ENCODE measurements at places on chromosomes 7 and 10.

DNA sequence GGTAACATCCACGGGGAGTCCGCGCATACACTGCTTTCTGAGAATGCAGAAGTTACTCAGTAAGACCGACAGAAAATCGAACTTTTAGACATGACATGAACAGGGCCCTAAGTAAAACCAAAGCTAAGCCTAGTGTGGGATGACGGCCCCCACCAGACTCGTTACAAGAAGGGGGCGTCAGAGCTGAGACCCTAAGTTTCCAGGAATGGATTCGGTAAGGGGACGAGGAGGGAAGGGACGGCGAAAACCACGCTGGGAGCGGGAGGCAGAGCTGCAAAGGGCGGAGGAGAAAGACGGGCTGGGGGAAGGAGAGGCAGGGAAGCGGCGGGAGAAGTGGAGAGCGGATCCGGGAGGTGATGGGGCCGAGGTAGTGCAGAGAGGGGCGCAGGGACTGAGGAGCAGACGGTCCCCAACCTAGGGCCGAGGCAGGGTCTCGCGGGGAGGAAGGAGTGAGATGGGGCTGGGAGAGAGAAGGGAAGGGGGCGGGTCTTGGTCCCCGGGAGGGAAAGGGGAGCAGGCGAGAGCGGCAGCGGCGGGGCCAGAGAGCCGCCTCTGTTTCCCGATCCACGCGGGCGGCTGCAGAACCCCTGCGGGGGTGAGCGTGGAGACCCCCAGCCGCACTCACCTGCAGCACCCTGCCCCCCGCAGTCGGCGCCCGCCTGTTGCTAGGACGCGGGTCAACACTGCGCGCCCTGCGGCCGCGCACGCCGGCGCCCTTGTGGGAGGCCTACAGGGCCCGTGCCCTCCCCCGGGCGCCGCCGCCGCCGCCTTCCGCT, 513 bp downstream of the ODAD2 start:
- DNase-seq = no peak

DNA sequence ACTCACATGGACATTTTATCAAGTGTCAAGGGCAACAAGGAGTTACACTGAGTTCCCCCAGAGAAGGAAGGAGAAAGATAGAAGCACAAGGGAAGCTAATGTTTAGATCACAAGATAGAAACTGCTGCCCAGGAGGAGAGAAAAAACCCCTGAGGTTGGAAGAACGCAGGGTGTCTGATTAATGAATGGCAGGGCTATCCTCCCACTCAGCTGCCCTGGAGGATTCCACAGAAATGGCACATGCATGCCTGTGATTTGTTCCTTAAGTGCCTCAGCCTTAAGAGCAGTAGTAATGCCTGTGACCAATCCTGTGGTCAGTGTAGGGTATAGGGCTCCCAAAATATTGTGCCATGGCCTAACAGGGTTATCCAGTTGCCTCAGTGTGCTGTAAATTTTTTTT, 20.2 kb downstream of the DNAJB9 start:
- no peak for DNase-seq

- no peak for DNase-seq
Observed at GRCh38 chr10:34607894-34608293, 207.2 kb downstream of the PARD3 start.

- DNase-seq = no peak
Observed at GRCh38 chr7:44282601-44283171, 42.7 kb downstream of the CAMK2B start.

- DNase-seq = no peak
Observed at GRCh38 chr7:118109607-118110006, 74.4 kb upstream of the LSM8 start.

DNA sequence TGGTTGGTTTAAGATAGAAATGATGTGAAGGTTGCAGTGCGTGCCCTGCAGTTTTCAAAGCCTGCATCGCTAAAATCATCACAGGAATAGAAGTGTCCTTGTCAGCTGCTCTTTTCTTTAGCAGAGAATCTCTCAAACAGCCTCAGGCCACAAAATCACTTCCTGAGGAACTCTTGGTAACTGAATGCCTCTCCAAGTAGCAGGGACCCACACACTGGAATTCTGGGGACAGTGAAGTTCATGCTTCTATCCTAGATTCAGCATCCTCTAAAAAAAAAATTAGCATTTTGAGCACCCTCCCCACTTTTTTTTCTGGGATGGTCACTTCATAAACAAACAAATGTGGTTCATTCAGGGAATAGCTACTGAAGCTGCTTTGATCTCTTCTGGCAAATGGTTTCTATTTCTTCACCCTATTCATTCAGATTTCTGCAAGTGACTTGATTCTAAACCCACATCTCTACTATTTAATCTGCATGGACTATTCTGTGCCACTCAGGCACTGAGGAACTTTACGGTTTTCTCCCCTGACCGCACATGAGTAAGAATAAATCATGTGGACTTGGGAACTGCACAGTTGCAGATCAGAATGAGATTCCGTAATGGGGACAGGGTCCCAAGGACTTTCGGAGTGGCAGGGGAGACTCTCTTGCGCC, 306.9 kb downstream of the FRMD4A start:
- DNase-seq = no peak

DNA sequence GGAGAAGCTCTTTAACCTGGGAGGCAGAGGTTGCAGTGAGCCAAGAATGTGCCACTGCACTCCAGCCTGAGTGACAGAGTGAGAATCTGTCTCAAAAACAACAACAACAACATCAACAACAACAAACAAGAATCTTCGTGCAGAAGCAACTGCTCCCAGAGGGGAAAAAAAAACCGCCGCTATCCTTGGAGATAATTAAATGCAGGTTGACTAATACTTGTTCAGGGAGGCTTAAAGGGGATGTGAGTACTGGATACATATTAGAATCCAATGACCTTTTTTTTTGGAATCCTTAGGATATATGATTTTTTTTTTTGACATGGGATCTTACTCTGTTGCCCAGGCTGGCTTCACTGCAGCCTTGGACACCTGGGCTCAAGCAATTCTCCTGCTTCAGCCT, 89.6 kb upstream of the FAM171A1 start:
- DNase-seq = no peak

DNA sequence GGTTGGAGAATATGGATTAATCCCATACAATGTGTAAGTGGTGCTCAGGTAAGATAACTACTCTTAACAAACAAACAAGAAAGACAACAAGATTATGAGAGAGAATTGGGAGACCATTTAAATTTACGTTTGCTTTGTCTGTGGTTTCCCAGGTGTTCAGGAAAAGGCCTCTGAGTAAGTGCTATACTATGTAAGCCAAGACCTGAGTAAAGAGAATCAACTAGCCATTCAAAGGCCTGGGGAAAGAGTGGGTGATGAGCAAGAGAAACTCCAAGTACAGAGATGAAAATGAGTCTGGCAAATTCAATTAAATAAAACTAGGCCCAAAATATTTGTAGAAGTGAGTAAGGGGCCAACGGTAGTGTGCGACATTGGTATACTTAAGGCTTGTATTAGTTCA, 9.9 kb downstream of the CSTF2T start:
- no peak for DNase-seq

DNA sequence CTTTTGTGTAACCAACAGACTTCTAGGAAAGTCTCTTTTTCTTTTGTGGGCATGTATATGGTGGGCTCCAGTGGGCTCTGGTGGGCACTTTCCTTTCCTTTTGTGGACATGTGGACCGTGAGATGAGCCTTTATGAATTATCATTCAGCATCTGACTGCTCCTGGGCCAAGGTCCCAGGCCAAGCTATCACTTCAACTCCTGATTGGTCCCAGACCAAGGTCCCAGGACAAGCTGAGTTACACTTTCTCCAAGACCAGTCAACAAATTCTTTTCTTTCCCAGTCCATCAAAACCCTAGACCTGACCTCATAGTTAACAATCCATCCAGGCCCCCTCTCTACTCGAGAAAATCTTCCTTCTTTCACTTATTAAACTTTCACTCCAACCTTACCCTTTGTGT, 1.0 kb downstream of the AKR1C8 start:
- DNase-seq = no peak

- DNase-seq = no peak
Observed at GRCh38 chr7:39898867-39899266, 51.2 kb upstream of the CDK13 start.

DNA sequence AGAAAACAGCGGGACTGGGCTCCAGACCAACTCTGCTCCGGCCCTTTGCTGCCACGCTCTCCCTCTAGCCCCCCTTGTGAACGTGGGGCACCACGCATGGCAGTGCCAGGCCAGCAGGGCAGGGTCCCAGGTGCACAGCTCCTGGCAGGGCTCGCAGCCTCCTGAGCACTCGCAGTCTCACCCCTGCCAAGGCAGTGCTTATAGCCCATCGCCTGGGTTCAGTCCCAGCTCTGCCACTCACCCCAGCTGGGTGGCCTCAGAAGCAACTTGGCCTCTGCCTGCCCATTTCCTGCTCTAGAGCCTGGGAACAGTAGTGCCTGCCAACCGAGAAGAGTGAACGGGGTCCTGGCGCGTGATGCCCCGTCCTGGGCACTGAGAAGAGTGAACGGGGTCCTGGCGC, 36.3 kb downstream of the CFAP46 start:
- DNase-seq = no peak

DNA sequence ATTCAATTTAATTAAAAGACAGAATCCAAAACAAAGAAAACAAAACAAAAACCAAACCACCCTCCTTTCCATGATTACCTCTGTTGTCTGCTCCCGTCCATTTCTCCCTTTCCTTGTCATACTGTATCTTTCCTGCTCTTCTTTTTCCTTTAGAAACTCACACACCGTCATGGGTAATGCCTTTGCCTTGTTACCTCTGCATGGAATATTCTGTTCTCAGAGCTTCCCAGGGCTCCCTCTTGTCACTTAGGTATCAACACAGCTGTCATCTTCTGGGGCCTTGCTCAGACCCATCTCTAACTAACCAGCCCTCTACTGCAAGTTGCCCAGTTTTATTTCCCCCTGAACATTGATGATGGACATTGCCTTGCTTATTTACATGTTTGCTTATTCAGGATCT, 30.2 kb upstream of the GIMAP8 start:
- no peak for DNase-seq

DNA sequence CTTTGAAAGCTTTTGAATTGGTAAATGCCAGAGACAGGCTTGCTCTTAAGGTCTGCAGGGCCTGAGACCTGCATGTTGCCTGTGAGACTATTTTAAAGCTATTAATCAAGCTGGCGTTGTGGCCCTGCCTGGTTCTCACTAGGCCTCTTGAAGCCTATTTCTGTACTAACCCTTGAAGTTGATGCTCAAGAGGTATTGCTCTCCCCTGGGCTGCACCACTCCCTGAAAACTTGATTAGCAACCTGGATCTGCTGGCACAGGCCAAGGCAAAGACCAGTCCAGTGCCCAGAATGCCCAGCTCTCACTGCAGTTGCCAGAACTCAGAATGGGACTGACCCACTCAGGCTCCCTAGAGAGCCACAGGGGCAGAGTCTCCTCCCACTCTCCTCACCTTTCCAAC, 220.0 kb upstream of the MEOX2 start:
- no peak for DNase-seq

GRCh38 chr10:79314761-79315601, 32.3 kb upstream of the PPIF start:
- DNase-seq = no peak

DNA sequence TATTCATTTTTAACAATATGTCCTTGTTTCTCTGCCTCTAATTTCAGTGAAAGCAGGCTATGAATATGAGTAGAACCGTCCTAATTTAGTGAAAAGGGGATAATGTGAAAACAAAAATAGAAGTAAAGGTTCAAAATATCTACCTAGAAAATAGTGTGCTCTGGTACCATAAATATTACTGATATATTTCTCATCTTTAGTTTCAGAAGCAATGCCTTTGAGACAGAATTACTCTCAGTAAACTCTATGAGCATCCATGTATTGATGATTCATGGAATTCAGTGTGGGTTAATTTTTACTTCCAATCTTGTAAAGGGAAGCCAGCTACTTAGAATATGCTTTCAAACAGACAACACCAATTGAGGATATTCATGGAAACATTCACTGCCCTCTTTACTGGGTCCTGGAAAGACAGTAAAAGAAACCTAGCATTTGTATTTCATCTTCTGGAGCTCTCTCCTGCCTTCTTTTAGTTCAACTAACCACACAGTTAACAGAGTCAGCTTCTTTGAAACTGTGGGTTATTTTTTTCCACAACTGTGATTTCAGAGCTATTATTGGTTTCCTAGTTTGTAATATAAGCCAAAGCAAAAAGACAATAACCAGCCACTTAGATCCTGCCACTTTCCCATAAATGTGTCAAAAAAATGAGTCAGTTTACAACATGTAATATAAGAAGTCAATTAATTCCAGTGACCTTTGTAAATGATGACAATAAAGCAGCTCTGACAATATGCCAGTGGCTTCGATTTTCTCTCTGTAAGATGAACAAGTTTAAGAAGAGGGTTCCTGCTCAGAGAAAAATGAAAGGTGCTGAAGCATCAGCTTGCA, 1.7 kb downstream of the LRRN3 start:
- DNase-seq = no peak

GRCh38 chr10:69044546-69044945, 43.4 kb upstream of the SRGN start:
- DNase-seq = no peak

DNA sequence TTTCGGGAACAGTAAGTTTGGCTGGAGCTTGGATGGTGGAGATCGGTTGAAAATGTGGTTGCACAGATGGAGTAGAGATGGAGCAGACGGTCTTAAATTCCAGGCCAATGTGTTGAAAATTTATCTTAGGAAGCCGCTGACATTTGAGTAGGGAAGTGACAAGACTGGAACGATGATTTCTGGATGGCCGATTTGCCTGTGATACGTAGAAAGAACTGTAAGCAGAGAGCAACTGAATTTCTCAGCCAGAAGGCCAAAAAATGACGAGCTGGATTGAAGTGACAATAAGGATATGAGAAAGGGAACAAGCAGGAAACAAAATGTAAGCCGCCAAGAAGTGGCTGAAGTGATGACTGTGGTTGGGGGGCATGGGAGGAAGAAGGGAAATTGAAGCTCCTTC, 687 bp upstream of the ARMC3 start:
- no peak for DNase-seq

DNA sequence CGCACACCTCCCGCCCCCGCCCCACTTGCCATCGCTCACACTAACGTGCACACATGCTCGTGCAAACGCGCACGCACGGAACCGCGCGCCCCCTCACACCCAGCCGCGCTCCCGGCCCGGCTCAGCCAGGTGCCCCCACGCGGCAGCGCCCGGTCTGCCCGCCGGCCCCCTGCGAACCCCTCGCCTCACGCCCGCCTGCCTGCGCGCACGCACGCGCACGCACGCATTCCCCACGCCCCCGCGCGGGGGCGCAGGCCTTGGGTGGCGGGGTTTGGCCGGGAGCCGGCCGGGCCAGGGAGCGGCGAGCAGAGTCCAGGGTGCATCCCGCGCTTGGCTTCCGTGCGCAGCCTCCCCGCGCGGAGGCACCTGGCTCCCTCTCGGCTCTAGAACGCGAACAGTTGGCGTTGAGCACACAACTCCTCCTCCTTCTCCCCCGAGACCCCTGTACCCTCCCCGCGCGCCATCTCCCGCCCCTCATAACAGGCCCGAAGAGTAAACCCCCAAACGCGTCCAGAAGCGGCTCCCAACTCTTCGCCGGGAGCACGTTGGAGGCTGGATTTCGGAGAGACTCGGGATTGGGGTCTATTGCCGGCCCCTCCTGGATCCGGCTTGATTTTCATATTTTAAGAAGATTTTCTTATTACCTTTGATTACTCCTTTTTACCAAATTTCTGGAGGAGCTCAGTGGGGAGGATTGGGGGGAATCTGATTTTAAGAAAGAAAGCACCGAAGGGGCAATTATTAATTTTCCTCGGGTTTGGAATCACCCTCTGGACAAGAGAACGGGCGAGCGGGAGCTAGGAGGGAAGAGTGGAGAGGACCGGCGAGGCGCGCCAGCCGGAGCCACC, 527 bp upstream of the SORCS3 start:
- no peak for DNase-seq
